Posterior vena cava (tissue), 2 donors: ENCODE measurements at places on chromosomes 11 and 22. TPM values are rescaled to one million over a fixed set of nuclear protein-coding genes. Genes with fewer than 3 reads are reported as not detected.
A peak's percentile ranks its signal among the peaks of the same experiment; 100 is the strongest.

Gene CSNK2A3
- total RNA-seq, result 2.6 TPM

DNA sequence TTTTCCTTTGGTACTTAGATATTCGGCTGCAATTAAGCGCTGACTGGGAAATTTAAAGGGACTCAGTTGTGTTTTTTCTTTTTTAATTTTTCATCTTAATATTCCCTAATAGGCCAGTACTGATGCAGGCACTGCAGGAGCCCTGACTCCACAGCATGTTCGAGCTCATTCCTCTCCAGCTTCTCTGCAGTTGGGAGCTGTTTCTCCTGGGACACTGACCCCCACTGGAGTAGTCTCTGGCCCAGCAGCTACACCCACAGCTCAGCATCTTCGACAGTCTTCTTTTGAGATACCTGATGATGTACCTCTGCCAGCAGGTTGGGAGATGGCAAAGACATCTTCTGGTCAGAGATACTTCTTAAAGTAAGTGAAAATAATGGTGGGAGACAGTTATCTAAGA is 3.8 kb downstream of the YAP1 start:
- no peak for DNase-seq

Gene NOX4
- 20.8 TPM for total RNA-seq

Gene POU2AF3
- 2.8 TPM for total RNA-seq

DNA sequence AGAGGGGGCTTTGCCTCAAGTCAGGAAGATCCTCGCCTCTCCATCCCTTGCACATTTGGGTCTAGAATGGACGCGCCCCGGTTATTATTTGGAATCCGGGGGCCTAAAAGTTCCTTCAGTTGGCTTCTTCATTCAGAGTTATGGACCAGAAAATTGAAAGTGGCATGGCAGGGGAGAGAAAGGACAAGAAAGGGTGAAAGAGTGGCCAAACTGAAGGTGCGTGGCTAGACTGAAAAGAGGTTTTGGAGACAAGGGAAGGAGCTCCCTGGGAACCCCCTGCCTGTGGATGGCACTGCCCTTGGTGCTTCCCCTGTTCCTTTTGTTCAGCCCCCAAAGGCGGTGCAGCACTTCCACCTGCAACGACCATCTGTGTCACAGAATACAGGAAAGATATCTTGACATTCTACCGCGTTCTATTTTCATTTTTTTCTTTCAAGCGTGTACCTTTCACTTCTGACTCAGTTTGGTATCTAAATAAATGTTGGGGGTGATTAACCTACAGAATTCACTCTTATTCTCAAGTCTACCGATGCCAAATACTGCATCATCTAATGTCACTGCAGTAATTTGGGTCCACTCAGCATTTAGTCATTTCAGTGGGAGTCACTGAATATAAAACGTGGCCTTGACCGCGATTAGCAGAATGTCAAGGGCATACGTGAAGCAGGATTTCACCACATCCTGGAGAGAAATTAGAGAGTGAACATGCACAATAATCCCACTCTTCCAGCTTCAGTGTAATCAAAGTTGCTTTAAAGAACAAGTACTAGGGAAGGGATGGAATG is 88.1 kb upstream of the ARHGAP32 start:
- DNase-seq, result no peak

DNA sequence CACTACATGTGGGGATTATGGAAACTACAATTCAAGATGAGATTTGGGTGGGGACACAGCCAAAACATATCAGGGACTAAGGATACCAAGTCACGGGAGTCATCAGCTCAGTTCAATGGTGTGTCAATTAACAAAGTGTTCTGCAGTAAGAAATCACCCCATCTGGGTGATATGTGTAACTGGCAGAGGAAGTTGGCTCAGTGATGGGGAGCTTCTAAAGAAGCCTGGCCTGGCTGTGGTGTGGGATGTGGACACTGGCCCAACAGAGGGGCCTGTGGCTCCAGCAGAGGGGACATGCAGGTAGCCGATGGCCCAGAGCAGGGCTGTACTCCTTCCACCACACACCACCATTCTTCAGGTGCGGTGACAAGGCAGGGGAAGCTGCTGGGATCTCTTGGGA is 31.6 kb downstream of the RPS6KA4 start:
- DNase-seq, result no peak

GRCh38 chr11:20125927-20126326 is 34.3 kb downstream of the DBX1 start:
- no peak for DNase-seq

DNA sequence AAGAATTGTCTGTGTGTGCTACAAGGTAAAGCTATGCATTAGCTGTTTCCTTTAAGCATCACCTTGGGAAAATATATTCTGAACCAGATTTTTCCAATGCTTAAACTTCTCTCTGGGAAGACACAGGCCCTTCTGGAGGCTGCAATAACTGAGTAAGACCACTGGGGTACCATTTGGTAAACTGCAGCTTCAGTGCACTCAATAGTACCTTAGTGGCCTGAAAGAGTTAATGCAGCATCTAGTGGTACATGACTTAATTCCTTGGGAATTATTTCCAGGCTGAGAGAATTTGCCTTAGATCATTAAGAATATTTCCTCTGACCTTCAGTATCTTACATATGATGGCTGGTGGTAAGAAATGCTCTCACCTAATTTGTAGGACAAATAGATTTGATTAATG is 727.4 kb downstream of the DLG2 start:
- no peak for DNase-seq

- no peak for DNase-seq
Measured at GRCh38 chr11:87966694-87967093, 208.5 kb downstream of the RAB38 start.

Gene RIC3
- total RNA-seq, result 6.0 TPM

GRCh38 chr11:17658211-17658610 is 61.2 kb upstream of the MYOD1 start:
- DNase-seq, result no peak

Gene CHRM1
- total RNA-seq, result not detected

DNA sequence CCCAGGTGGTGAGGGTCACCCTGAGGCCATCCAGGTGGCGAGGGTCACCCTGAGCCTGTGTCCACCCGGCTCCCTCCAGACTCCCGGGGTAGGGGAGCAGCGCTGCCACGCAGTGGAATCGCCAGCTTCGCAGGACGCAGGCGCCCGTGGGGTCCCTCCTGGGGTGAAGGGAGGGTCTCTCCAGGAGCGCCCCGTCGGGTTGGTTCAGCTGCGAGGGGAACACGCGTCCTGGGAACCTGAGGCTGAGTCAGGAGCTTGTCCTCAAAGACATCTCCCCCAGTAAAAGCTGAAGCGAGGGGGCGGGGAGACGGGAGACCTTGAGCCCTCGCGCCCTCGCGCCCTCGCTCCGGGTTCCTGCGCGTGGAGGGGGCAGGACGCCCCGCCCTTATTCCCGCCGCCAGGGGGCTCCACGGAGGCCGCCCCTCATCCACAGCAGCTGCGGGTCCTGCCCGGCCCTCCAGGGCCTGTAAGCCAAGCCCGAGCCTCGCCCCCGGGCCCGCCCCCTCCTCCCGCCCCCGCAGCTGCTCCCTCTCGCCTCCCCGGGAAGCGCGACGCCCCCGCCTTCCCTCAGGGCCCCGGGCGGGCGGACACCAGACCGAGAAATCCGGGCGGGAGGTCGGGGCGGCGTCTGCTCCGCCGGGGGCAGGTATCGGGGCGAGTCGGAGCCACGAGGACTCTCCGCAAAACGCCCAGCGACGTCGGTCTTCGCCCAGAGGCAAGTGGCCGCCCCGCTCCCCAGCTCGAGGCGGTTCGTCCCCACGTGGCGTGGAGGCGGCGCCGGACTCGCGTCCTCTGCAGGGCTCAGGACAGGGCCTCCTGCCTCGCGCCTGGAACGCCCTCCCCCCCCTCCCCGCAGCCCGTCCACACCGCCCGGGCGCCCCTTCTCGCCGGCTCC is 22.8 kb downstream of the PIM3 start:
- peak; percentile 80 for DNase-seq

GRCh38 chr11:232783-233565 is 3.2 kb downstream of the SIRT3 start:
- no peak for DNase-seq

- DNase-seq, result no peak
Measured at GRCh38 chr22:26835023-26835422, 177.6 kb downstream of the MIAT start.

DNA sequence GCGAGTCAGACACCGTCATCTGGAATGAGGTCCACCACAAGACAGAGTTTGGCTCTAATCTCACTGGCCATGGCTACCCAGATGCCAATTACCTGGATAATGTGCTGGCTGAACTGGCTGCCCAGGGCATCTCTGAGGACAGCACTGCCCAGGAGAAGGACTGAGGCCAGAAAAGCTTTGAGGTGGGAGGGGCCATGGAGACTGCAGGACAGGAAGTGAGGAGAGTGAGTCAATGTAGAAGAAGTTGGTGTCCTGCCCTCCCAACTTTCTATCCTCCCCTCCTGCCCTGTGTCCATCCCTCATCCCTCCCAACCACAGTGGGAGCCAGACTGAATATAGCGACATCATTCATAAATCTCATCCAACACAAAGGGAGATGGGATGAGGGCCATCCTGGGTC is 8.0 kb downstream of the MPEG1 start:
- no peak for DNase-seq

DNA sequence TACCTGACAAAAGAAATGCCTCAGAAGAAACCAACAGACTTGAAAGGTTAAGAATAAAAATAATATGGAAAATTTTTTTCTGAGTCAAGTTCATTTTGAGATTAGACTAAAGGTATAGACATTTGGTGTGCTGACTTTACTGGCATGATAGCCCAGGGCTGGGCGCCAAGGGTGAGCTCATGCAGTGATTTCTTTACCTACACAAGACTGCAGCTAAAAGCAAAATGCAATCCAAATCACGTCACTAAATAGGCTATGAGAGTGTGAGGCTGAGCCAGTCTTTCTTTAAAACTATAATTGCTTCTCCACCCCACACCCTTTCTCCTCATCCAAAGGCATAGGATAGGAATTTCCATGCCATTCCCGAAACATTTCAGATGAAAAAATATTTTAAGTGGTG is 196.5 kb downstream of the FAM76B start:
- no peak for DNase-seq

DNA sequence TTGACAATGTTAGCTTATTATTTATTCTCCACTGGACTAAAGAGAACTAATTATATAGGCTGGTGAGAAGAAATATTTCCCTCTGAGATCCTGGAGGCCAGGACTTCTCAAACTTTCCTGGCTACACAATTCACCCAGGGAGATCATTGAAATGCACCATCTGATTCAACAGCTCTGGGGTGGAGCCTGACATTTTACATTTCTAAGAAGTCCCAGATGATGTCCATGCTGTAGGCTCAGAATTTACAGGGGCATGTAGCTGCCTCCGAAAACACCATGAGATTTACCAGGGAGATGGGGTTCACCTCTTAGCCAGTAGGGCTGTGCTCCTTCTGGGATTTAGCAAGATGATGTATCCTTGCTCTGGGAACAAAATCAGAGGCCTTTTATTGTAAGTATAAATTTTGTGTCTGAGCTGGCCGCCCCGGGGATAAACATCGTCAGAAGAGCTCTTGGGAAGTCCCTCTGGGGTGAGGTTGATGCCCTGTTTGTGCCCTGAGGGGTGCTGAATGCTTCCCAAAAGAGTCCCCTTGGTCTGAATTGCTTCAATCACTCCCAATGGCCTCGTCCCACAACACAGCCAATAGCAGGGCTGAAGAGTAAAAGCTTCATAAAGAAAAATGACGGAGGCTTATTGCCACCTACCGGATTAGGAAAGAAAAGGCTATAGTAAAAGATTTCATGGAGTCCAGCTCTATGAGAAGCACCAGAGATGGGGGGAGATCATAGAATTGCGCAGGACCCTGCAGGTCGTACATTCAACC is 33.4 kb upstream of the API5 start:
- no peak for DNase-seq

DNA sequence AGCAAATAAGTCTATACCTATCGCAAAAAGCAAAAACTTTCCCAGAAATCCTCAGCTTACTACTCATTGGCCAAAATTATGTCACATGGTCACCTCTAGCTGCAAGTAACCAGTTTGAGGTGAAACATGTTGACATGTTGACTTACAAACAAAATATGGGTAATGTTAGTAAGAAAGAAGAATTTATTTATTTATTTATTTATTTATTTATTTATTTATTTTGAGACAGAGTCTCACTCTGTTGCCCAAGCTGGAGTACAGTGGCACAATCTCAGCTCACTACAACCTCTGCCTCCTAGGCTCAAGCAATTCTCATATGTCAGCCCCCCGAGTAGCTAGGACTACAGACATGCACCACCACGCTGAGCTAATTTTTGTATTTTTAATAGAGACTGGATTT is 5.4 kb upstream of the SLC35C1 start:
- no peak for DNase-seq

Gene POTEH
- total RNA-seq, result not detected

Gene OR52H1
- total RNA-seq, result 0.24 TPM

DNA sequence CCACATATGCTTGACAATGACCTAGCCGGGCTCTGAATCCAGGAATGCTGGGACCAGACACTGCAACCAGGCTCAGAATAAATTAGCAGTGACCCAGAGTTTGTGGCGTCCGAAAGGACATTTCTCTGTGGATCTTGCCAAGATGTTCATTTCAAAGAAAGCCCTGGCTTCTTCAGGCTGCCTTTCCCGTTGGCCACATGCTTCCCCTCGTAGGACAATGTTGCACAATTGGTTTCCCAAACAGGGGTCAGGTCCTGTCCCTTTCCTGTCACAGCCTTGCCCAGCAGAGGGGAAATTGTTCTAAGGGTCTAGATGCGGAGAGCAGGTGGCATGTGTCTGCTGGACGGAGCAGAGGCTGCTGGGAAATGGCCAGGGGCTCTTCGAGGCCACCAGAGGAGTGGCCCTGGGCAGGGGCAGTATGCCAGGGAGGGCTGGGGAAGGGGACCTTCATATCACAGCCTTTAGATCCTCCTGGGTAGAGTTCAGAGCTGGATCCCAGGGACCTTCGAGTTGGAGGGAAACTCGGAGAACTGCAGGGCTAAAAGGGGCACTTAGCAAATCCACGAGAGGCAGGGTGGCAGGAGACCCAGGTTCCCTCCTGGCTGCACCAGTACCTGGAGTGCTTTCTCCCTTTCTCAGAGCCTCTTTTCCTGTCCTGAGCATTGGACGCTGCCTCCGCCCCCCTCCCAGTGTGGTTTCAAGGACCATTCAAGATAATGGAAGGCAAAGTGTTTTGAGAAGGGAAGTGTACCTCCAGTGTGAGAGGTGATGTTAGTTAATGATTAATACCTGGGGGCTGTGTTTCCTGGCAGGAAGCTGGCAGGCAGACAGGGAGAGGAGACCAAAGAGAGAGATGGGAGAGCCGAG is 42.3 kb downstream of the C11orf96 start:
- DNase-seq, result peak; percentile 71

Gene CHADL
- 1.8 TPM for total RNA-seq

- no peak for DNase-seq
Measured at GRCh38 chr11:26764315-26764714, 42.5 kb upstream of the SLC5A12 start.

- DNase-seq, result peak; percentile 87
Measured at GRCh38 chr11:120184946-120185705, 25.7 kb upstream of the OAF start.

Gene DRD4
- 0.48 TPM for total RNA-seq

GRCh38 chr11:126440792-126441514 is 85.5 kb downstream of the ST3GAL4 start:
- peak; percentile 92 for DNase-seq

DNA sequence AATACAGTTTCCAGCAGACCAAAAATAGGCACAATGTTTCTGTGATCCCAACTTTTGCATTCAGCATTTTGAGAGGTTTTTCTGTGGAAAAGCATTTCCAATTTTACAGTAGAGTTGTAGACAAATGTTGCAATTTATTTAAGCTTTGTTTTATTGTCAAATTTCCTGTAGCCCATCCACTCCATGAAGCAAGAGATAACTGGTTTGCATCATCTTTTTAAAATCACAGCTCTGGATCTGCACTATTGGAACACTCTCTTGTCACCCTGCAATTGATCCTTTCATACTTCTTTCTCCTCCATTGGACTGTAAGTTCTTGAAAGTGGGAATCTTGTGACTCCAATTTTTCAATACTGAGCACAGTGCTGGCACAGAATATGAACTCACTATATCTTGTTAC is 86.0 kb downstream of the MAML2 start:
- DNase-seq, result no peak
